ENCODE measurements at places on chromosomes 7 and 10.

DNA sequence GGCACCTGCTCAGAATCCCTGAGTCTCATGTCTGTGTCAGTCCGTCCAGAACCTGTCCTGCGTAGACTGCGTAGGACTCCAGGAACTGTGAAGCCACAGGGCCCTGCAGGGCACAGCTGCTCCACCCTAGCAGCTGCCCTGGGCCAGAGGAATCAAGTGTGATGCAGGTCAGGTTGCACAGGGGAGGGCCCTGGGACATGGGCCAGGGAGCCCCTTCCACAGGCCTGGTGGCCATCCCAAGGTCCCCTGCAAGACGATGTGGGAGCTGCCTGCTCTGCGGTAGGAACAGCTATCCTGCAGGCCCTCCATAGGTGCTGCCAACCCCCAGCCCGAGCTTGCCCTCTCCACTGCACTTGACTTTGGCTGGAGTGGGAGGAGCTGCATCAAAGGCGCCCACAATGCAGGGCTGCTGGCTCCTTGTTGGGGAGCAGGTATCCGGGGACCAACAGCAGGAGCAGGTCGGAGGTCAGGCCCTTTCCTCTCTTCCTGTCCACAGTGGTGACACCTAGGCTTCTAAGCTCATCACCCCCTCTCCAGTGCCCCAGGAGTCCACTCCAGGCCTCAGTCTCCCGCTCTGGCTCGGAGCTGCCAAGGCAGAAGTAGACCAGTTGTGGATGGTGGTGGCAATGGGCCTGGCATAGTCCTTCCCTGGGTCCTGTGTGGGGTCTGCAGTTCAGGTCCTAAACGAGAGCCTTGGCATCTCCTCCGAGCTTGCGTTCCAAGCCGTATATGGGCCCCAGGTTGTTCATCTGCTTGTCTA lies 149.1 kb downstream of the MAPK8 start:
- DNase-seq = peak; percentile 40

DNA sequence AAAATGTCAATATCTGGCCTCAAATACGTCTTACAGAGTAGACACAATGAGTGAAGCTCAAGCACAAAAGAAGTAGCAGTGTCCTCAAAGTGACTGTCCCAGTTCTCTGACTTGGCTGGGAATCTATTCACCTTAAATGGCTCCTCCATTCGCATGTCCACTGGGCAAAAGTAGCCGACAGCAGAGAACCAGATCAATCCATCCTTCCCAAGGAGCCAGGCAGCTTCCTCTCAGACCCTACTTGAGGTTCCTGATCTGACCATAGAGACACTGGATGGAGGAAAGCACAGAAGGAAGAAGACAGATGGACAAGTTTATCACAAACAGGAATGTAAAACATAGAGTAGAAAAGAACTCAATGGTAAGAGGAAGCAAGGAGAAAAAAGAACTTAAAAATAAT lies 53.5 kb downstream of the CDK6 start:
- no peak for DNase-seq

DNA sequence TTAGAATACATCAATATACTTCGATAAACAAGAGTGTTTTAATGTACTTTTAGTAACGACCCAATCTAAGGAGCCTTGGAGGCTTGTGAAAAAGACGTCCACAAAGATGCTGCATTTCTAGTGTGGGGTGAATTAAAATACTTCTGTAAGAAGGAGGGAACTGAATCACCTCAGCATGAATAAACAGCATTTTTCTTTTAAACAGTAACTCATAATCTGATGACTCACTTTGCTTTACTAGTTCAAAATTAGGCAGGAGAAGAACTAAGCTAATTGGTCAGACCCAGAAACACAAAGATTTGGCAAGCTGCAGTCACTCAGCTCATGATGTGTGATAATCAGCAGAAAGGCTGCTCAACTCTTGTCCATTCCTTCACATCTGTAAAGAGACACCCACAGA lies 24.2 kb downstream of the NCOA4 start:
- DNase-seq = no peak

DNA sequence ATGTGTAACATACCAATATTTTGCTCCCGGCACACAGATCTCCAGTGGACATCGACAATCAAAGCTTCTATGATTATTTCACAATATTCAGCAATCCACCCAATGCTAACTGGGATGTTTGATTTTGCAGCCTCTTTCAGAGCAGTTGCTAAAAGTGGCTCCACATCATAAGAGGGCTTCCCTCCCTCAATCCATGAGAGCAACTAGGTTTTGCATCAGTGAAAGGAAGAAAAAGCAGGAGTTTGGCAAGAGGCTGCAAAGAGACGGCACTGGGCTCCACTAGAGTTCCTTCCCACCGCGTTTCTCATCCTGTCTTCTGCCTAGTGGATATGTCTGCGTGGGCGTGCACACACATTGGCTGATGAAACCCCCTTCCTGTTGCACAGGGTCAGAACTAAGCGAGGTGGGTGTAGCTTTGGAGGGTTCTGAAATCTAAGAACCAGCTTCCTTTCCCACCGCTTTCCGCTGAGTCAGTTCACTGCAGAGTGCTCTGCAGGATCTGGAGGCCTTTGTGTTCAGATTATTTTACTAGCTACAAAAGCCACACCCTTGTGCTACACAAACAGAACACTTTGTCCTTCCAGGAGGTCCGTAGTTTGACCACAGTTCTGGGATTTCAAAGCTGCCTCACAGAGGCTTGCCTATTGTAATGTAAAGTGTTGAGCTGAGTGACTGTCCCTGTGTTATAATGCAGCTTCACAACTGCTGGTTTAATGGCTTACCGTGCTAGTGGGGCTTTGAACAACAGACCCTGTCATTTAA lies 28.1 kb downstream of the ARL4A start:
- peak; percentile 75 for DNase-seq

- DNase-seq = no peak
These were observed 42.5 kb downstream of the NOD1 start for GRCh38 chr7:30436046-30436445.

- peak; percentile 90 for DNase-seq
These were observed at the start of gene PHYH for GRCh38 chr10:13299437-13300287. Gene PHYH (minus strand): TSS chr10:13300064. CDS start chr10:13300042, 22 bp downstream.

DNA sequence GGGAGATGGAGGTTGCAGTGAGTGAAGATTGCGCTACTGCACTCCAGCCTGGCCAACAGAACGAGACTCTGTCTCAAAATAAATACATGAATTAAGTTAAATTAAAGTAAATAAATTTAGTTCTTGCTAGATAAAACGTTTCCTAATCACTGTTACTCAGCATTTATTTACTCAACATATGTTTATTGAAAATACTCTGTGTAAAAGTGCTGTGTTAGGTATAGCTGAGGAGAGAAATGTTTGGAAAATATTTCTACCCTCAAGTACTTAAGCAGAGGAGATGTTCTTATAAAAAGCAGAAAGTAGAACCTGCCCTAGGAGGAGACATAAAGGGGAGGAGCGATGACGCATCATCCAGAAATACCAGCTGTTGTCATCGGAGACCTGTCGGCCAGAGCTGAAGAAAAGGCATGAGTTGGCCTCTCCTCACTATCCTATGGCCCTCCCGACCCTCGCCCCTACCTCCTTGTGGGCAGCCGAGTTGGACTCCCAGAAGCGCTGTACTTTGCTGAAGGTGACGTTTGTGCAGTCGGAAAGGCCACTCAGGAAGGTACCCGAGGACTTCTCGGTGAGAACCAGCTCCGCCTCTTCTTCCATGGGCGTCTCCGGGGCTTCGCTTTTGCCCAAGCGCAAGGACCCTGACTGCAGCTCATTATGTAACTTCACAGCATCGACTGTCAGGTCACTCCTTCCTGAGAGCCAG lies 1.1 kb downstream of the RRP12 start:
- no peak for DNase-seq

- DNase-seq = no peak
These were observed 39.9 kb downstream of the ANXA8 start for GRCh38 chr10:47444047-47444446.

DNA sequence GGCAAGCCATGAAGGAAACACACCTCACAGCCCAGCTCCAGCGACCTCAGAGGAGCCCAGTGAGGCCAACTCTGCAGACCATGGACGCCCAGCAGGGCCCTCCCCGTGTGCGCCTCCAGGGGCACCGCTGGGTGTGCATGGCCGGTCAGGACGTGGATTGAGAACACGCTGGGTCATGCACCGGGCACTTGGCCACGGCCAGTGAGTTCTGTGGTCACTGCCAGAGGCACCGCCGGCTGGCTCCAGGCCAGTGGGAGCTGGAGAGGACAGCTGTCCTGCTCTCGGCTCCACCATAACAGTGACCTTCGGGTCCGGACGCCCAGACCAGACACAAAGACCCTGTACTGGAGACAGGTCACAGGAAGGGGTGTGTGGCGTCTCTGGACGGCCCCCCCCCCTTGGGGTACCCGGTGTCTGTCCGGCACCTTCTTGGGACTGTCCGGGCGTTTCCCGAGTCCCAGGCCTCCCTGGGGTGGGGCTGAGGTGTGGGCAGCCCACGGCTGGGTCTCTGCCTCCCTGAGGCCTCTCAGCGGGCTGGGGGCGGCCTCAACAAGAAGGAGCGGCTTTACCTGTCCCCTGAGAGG lies 50.4 kb upstream of the NKX6-2 start:
- DNase-seq = peak; percentile 43

DNA sequence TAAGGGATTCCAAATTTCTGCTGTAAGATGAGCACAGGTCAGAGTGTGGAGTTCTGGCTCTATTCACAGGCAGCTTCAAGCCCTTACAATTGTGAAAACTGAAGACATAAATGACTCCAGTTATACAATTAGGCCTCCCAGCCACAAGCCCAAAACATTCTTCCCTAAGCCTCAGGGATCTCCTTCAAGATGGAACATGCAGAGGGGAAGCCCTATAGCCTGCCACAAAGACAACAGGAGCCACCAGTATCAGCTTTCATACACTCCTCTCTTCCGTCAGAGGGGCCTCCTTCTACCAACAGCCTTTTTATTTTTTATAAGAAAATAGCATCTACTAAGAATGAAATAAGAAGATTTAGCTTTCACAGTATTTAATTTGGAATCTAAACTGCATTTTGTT lies 46.5 kb downstream of the DLD start:
- DNase-seq = no peak

DNA sequence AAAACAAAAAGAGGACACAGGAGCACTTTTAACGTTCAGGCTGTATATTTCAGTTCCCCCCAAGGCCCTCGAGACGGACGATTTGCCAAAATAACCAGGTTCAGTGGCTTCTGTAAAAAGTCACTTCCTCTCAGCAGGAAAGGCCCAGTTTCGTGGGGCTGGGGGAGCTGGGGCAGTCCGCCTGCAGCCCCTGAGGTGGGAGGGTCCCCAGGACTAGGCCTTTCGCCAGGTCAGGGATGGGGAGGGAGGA lies 28.8 kb downstream of the WDR86 start:
- no peak for DNase-seq

GRCh38 chr10:31618541-31619291 lies 299.7 kb downstream of the ZEB1 start:
- DNase-seq = no peak

GRCh38 chr7:10571759-10572158 lies 401.9 kb upstream of the PHF14 start:
- no peak for DNase-seq

DNA sequence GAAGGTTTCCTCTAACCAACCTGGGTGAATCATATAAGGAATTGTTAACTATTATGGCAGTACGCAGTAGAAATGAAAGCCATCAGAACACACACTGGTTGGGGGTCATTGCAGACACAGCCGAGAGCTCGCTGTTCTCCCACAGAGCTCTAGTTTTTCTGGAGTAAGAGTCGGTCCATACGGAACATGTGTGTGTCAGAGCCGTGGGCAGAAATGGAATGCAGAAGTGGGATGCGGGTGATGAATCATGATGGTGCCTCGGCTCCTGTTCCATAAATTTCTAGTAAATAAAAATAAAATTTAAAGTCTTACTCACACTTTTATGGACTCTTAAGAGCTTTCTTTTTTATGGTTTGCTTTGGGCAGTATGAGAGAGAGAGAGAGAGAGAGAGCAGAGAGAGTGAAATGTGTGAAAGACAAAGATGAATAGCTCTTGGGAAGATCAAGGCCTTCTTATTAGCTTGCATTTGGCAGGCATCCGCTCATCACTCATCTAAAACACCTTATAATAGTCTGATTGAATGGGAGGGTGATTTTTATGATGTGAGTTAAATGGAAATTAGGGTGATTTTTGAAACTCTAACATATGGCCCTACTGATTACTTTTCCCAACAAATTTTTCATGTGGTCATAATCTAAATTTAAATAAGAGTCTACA lies 98.8 kb upstream of the PFKP start:
- DNase-seq = no peak

DNA sequence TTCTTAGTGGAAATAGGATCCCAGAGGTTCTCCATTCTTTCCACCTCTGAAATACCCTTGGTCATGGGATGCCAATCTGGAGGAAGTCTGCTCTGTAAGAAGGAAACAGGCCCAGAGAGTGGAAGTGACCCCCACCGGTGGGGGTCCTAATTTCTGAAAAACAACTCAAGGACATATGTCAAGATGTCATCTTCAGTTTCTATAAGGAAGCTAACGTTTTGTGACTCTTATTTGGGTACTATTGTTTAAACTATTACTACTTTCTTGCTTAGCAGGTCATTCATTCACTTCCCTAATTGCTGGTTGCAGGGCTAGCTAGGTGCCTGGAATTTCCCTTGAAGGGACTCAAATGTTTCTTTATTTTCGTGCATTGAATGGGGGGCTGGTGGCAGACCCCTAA lies 1.9 kb upstream of the ZNF775 start:
- no peak for DNase-seq
